ENCODE measurements at places on chromosomes 1 and 21.

DNA sequence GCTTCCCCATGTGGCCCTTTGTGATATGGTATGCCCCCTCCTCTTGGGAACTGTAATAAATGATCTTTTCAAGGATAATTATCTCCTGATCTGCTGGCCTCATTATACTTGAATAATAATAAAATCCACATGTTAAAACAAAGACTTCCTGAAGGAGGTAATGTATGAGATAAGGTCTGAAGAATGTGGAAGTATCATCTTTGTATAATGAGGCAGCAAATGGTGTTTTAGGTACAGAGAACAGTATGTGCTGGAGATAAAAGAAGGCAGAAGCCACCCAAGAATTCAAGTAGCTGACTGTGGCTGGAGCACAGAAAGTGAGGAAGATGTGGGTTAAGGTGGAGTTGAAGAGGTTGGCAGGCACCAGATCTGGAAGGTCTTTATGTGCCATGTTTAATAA lies 12.8 kb upstream of the COG2 start:
- H3K4me1 ChIP-seq = no peaks in the 10 kb centered on the region
- DNase-seq = no peak
- H3K4me3 ChIP-seq = no peak overlapping the region

DNA sequence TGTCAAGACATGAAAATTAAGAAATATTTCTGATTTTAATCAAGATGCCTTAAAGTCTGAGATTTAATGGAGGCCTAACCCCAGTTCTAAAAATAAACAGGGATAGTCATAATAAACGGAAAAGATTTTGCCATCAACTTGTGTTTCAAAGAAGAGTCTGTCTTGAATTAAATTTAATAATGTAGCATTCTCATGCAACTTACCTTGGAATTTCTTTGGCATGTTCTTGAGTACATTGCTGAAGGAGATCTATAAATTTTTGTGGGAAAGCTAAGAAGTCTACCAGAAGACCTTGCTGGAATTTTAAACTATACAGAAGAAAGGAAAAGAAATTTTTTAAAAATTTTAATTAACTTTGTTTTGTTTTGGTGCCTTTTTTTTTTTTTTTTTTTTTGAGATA lies 10.6 kb downstream of the SASS6 start:
- no peaks in the 10 kb centered on the region for H3K4me1 ChIP-seq
- no peak overlapping the region for H3K4me3 ChIP-seq
- DNase-seq = no peak
- H3K27ac ChIP-seq = no peak overlapping the region
- no peaks in the 10 kb centered on the region for H3K27me3 ChIP-seq

GRCh38 chr1:21734526-21734925 lies 48.4 kb downstream of the USP48 start:
- peaks cover 25% of the 10 kb centered on the region for H3K36me3 ChIP-seq
- DNase-seq = no peak
- no peak overlapping the region for H3K4me3 ChIP-seq
- no peaks in the 10 kb centered on the region for H3K27me3 ChIP-seq

DNA sequence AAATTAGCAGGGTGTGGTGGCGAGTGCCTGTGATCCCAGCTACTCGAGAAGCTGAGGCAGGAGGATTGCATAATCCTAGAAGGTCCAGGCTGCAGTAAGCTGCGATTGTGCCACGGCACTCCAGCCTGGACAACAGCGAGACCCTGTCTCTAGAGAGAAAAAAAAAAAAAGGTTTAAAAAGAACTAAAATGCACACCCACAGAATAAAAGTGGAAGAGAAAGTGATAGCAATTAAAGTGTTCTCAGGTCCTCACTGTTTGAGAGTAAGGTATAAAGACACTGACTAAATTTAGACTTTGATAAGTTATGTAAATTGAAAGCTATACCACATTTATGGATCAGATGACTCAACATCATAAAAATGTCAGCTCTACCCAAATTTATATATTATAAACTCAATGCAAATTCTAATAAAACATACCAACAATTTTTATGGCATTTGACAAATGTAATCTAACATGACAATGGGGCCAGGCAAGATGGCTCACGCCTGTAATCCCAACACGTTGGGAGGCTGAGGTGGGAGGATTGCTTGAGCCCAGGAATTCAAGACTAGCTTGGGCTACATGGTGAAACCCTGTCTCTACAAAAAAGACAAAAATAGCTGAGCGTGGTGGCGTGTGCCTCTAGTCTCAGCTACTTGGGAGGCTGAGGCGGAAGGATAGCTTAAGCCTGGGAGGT lies 11.8 kb downstream of the ZBTB17 start:
- H3K27ac ChIP-seq = peak overlapping the region; percentile 14
- H3K36me3 ChIP-seq = no peaks in the 10 kb centered on the region
- no peaks in the 10 kb centered on the region for H3K27me3 ChIP-seq
- DNase-seq = no peak
- H3K4me3 ChIP-seq = no peak overlapping the region
- peaks cover 53% of the 10 kb centered on the region for H3K4me1 ChIP-seq

- H3K36me3 ChIP-seq = no peaks in the 10 kb centered on the region
- DNase-seq = no peak
- H3K4me3 ChIP-seq = no peak overlapping the region
- no peaks in the 10 kb centered on the region for H3K27me3 ChIP-seq
Measured at GRCh38 chr1:65722461-65722860, 70.2 kb upstream of the PDE4B start.

DNA sequence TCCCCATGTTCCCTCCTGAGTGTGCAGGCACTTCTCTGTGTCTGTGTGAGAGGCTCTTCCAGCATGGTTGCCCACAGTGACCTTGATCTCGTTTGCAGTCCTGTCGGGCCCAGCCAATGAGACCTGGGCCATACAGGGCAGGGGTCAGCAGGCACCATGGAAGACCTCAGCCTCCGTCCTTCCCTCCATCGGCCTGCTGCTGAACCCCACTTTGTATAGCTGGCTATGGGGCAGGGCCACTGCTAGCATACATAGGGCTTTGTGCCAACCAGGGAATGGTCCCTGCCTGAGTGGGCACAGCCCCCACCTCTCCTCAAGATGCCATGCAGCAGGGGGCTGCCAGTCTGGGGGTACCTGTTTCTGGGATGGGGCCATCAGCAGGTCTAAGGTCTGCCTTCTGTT lies 3.8 kb downstream of the C1orf35 start:
- peaks cover 32% of the 10 kb centered on the region for H3K36me3 ChIP-seq
- H3K4me1 ChIP-seq = peaks cover 9% of the 10 kb centered on the region
- H3K4me3 ChIP-seq = no peak overlapping the region
- H3K27ac ChIP-seq = no peak overlapping the region
- DNase-seq = no peak

DNA sequence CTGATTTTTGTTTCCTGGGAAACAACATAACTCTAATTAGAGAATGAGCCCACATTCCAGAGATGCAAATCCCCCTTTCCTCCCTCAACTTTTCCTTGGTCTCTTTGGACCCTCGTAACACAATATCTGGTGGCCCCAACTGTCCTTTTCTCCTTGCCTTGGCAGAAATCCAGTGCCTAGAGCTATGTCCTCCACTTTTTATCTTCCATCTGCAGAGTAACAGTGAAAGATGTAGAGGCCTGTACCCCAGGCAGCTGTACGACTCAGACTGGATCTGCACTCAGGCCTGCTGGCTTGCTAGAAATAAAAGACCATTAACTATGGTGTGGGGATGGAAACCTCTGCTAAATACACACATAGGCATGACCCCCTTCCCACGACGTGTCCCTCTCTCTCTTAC lies 72.0 kb downstream of the WARS2 start:
- no peaks in the 10 kb centered on the region for H3K36me3 ChIP-seq
- H3K4me1 ChIP-seq = no peaks in the 10 kb centered on the region
- DNase-seq = no peak
- no peak overlapping the region for H3K27ac ChIP-seq
- H3K27me3 ChIP-seq = no peaks in the 10 kb centered on the region

DNA sequence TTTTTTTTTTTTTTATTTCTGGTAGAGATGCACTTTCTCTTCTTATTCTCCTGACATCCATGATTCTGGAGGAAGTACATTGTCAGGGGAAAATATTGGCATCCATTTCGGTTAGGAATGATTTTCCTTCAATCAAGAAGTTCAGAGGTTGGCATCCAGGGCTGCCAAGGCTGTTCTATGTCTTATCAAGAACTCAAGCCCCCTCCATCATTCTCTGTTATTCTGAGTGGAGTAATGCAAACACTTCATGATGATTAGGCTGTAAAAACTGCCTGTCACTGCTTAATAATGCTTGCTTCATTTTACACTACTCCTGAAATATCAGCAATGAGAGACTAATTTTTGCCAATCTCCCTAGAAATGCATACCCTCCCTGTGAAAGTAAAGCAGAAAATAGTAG lies 417.1 kb upstream of the NFIA start:
- no peaks in the 10 kb centered on the region for H3K36me3 ChIP-seq
- no peaks in the 10 kb centered on the region for H3K27me3 ChIP-seq
- no peaks in the 10 kb centered on the region for H3K4me1 ChIP-seq

DNA sequence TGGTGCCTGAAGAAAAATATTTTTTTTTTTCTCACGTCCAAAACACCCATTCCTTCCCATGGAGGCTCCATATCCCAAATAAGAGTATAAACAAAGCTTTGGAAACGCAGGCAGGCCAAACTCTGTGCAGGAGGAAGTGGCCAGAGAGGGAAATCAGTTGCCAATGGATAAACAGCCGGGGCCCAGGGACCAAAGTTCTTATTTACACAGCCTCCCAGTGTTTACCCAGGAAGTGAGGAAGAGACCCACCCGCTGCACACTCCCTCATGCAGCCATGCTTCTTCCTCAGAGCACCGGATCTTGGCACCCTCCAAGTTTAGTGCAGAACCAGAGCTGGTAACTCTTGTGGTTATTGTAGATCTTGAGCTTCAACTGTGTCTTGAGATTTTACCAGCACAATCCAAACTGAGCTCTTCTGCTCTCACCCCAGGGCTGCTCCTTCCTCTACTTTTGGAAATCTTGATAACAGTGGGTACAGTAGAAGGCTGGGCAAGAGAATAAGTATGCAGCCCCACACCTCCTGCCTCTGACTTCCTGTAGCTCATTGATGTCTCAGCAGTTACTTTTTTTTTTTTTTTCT lies 14.2 kb downstream of the MARCKSL1 start:
- no peaks in the 10 kb centered on the region for H3K27me3 ChIP-seq
- DNase-seq = no peak

Measured in thoracic aorta (tissue), 2 donors.